Fibroblast of the aortic adventitia (primary cell): ENCODE measurements at places on chromosomes 13 and 19. TPM values are rescaled to one million over a fixed set of nuclear protein-coding genes. Genes with fewer than 3 reads are reported as not detected.
A peak's percentile ranks its signal among the peaks of the same experiment; 100 is the strongest.

Gene SYNE4
- total RNA-seq, result not detected in 2 replicates

Gene ZNF85
- 10.4 and 11.4 TPM in 2 replicates for total RNA-seq

Gene MBNL2
- 44.3 and 120 TPM in 2 replicates for total RNA-seq

Gene CLDND2
- total RNA-seq, result 0.36 TPM in 1 of 2 replicates, not detected in the other

Gene ACTMAP
- 0.74 and 0.99 TPM in 2 replicates for total RNA-seq

Gene RGS9BP
- 0.36 and 1.5 TPM in 2 replicates for total RNA-seq

Gene BEST2
- not detected in 2 replicates for total RNA-seq

Gene SRRM5
- 0.09 TPM in 1 of 2 replicates, not detected in the other for total RNA-seq

Gene MBD3L2
- total RNA-seq, result not detected in 2 replicates

Gene PSG3
- total RNA-seq, result not detected in 2 replicates

Gene ATP13A1
- 35.1 and 173 TPM in 2 replicates for total RNA-seq

DNA sequence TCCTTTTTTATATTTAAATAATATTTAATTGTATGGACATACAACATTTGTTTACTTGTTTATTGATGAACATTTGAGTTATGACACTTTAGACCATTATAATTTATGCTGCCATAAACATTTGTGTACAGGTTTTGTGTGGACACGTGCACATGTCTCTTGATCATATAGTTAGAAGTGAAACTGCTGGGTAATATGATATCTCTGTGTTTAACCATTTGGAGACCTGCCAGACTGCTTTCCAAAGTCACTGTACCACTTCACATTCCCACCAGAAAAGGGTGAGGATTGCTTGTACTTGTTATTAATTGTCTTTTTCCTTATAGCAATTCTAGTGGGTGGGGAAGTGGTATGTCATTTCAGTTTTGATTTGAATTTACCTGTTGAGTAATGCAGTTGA, 145.6 kb upstream of the KLHL1 start:
- no peak for DNase-seq

DNA sequence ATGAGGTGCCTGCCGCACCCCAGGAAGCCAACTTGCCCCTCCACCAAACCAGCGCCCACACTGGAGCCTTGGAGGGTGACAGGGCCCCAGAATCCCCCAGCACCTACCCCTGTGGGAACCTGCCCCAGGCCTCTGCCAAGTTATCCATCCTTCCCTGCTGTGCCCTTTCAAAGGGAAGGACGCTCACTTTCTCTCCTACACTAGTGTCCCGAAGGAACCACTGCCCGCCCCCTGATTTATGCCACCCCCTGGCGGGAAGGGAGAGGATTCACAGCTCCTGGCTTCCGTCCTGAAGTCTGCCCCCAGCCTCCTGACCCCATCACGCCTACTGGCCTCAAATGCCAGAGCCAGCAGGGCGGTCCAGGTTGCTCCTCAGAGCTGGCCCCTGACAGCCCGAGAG, 1.4 kb downstream of the EVI5L start:
- peak; percentile 48 for DNase-seq

DNA sequence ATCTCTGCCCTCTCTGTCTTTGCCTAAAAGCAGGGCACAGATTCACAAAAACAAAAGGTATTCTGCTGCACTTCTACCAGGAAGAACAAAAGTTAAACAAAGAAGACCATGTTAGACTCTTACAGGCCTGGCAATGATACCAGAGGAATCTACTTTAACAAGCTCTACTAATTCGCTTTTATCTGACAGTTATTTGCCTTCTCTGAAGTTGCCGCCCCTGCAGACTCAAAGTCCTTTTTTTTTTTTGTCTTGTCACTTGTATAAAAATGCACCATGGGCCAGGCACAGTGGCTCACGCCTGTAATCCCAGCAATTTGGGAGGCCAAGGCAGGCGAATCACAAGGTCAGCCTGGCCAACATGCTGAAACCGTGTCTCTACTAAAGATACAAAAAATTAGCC, 176.5 kb upstream of the UBL3 start:
- DNase-seq, result no peak

- DNase-seq, result peak; percentile 23
Observed at GRCh38 chr13:25744178-25744577, 307.6 kb downstream of the SHISA2 start.

DNA sequence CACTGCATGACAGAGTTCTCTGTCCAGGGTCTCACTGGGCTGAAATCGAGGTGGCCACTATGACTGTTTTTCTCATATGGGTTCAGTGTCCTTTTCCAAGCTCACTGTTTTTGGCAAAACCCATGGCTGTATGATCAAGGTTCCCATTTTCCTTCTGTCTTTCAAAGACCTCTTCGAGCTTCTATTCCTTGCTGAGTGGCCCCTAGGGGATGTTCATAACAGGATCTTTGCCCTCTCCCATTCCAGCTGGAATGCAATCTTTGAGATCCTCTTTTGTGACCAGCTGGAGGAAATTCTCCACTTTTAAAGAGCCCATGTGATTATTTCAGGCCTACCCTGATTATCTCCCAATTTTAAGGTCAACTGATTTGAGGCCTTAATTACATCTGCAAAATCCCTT, 572.5 kb upstream of the SLC10A2 start:
- no peak for DNase-seq

GRCh38 chr19:51694318-51695085, 1.4 kb downstream of the SPACA6 start:
- no peak for DNase-seq

GRCh38 chr19:7295912-7296536, 1.8 kb upstream of the INSR start:
- no peak for DNase-seq

GRCh38 chr13:44649834-44650233, 73.7 kb upstream of the TSC22D1 start:
- DNase-seq, result no peak

DNA sequence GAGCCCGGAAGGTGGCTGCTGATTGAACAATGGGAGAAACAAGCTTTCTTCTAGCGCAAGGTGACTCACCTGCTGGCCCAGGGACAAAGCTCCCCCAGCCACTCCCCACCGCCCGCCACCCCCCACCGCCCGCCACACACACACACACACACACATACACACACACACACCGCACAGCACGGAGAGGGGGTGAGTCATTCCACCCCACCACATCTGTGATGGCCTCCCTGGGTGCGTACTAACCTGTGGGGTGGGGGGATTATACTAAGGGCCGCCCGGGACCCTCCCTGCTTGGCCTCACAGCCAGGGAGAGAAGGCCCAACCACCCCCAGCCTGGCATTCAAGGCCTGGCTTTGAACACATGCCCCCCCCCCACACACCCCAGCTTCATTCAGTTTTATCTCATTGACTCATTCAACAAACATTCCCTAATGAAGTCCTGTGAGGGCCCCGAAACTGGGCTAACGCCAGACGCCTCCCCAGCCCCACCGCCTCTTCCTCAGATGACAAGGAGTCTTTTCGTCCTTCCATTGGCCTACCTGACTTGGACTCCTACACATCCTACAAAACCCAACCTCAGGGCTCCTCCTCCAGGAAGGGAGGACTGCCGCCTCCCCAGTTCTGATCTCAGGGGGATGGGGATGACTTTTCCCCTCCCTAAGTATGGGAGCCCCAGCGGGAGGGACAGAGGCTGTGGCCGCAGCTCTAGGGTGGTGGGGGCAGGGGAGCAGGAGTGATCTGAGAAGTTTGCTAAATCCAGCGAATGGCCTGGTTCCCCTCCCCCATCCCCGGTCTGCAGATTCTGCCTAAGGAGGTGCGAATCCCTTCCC, 5.8 kb upstream of the ONECUT3 start:
- peak; percentile 89 for DNase-seq

- DNase-seq, result peak; percentile 71
Observed at GRCh38 chr13:26202365-26202972, 19.6 kb downstream of the RNF6 start.

- no peak for DNase-seq
Observed at GRCh38 chr19:41324231-41324702, 14.3 kb downstream of the CCDC97 start.

DNA sequence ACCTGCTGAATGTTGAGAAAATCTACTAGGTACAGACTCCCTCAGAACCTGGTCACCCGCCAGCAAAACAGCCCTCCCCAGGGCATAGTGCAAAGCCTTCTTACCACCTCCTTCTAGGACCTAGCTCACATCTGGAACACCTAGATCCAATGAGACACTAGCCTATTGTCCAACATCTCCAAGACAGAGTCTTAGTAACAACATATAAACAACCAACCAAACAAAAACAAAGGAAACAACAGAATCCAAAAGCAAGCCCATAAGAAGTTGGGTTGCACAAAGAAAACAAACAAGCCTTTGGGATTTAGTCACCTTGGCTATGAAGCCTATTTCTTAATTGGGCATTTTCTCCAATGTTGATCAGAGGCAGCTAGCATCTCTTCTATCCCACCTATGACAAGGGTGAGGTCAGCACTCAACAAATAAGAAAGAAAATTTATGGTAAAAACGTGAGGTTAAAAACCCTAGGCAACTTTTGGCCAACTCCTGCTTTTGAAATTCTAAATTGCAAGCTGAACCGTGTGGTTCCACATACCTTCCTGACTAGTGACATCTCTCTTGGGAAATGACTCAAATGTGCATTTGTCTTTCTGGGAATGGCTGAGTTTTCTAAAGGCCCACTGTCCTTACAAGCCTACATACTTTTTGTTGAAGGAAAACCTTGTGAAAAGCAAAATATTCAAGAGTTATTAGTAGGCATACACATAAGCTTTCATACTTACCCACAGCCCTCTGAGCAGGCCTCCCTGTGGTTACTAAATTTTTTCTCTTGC, 66.7 kb downstream of the FAM216B start:
- DNase-seq, result peak; percentile 68

- DNase-seq, result peak; percentile 61
Observed at GRCh38 chr19:18173054-18173571, 500 bp upstream of the IFI30 start.

DNA sequence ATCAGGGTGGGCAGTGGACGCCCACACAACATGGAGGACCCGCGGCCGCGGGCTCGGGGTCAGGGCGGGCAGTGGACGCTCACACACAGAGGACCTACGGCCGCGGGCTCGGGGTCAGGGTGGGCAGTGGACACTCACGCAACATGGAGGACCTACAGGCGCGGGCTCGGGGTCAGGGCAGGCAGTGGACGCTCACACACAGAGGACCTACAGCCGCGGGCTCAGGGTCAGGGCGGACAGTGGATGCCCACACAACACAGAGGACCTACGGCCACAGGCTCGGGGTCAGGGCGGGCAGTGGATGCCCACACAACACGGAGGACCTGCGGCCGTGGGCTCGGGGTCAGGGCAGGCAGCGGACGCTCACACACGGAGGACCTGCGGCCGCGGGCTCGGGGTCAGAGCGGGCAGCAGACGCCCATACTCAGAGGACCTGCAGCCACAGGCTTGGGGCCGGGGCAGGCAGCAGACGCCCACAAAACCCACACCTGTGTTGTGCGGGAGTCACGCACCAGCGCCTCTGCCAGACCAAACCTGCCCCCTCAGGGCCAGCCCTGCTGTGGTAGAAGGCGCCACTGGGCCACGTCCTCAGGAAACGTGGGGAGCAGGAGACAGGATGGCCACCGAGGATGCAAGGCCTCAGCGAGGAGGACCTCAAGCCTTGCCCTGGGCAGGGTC, 27.6 kb upstream of the C13orf46 start:
- DNase-seq, result no peak

DNA sequence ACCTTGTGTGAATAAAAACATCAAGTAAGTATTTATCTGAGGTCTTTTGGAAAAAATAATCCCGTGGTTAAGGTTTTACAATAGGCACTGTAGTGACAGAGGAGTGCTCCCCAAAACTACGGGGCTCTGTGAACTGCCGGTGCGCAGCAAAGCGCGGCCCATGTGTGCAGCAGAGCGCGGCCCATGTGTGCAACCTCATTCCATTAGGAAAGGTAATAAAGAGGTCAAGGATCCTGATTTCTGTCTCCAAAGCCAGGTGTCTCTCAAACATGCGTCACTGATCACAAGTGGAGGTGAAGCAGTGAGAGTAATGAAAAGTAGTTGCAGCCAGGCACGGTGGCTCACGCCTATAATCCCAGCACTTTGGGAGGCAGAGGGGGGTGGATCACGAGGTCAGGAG, 58.7 kb downstream of the MRPL57 start:
- no peak for DNase-seq

DNA sequence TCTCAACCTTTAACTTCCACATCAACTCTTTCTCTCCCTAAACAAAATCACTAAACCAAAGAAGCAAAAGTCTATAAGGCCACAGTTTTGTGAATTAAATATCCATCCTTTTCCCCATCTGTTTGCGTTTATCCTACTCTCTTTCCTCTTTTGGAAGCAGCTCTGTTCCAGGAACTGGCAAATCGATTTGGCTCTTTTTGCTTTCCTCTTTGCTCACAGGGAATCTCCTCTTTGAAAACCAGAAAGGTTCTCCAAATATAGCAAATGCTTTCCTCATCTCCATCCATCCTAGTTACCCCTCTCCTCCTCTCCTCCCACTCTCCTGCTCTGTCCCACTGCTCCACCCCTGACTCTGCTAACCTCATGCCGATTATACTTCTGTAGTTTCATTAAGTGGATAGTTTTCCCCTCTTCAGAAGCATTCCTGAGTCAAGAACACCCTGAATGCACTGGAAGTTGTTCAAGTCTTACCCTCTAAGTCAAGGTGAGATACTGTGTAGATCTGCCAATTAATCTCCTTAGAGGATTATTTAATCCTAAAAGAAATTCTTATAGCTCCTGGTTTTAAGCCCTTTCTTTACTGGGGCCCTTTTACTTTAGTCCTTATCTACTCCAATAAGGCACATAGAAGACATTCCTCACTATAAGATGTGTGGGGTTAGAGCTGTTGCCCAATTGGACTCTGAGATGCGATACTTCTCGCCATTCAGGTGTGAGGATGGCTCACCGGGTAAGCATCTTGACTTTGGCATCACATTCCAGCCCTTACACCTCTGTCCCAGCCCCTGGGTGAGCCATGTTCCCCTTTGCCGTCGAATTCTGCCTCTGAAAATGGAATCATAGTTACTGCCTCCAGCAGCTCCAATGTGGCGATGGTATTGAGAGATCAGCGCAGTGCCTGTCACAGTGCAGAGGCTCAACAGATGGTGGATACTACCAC, 67.6 kb downstream of the COL4A2 start:
- no peak for DNase-seq

DNA sequence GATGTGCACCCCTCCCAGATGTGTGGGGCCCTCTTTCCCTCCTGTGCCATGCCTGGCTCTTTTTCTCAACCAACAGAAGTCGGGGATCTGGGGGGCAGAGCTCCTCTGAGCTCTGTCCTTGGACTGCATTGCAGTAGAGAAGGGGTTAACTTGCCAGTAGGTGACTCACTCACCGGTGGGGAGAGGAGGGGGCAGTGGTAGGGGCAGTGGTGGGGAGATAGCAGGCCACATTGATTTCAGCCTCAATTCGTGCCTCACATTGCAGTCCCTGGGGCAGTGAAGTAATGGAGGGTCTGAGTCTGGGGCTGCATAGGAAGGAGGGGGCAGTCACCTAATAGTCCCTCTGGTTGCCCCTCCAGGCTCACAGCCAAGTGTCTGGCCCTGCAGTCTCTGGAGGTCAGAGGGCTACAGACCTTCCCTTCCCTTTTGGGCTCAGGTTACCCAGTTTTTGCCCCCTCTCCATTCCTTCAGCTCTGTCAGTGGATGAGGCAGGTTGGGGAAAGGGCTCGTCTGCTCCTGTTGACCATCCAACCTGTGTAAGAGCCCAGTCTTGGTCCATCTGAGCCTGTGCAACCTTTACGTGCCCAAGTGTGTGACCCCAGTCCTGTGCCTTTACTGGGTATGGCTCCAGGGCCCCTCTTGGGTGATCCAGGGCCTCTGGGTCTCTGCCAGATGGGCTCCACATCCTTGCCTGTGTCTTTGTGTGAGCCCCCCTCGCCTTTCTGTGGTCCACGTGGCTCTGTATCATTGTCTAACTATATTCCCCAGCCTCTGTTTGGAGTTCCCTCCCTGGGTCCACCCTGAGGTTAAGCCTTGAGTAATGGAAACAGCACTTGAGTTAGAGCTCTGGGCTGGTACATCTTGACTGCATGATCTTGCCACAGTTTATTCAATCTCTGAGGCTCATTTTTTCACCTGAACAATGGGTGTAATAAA, 13.0 kb downstream of the CIC start:
- peak; percentile 68 for DNase-seq

GRCh38 chr19:49097453-49098288, 12.4 kb downstream of the SNRNP70 start:
- peak; percentile 80 for DNase-seq
